ENCODE measurements at places on chromosomes 1 and 21. TPM values are rescaled to one million over a fixed set of nuclear protein-coding genes. Genes with fewer than 3 reads are reported as not detected.

The KPRP gene
- polyA plus RNA-seq, result not detected

The OR2T5 gene
- not detected for polyA plus RNA-seq

The OSCP1 gene
- 15.2 TPM for polyA plus RNA-seq

The EXTL1 gene
- 0.58 TPM for polyA plus RNA-seq

The INTS11 gene
- polyA plus RNA-seq, result 141 TPM

The EPS8L3 gene
- not detected for polyA plus RNA-seq

The BRINP3 gene
- not detected for polyA plus RNA-seq

The C1orf141 gene
- polyA plus RNA-seq, result not detected
